ENCODE measurements at places on chromosomes 6 and 20. TPM values are rescaled to one million over a fixed set of nuclear protein-coding genes. Genes with fewer than 3 reads are reported as not detected.
A peak's percentile ranks its signal among the peaks of the same experiment; 100 is the strongest.

Gene CFAP206
- total RNA-seq, result 0.56 TPM

Gene RFX6
- 4.1 TPM for total RNA-seq

DNA sequence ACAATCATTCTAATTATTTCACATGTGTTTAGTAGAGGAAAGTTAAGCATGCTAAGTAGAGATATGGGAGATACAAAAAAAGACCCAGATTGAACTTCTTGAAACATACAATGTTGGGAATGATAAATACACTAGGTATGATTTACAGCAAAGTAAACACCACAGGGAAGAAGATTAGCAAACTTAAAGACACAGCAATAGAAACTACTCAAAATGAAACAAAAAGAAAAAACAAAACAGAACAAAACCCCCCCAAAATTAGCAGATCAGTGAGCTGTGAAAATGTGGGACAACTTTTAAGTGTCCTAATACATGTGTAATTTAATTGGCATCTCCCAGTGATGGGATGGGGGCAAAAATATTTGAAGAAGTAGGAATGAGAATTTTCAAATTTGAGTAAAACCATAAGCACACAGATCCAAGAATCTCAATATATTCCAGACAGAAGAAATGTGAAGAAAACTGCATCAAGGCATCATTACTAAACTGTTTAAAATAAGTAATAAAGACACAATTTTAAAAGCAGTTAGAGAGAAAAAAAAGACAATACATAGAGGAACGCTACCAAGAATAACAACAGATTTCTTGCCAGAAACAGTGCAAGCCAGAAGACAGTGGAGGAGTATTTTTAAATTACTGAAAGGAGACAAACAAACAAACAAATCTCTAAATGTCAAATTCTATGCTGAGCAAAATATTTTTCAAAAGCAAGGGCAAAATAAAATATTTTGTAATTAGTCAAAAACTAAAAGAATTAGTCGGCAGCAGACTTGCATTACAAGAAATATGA, 473.7 kb downstream of the QKI start:
- H3K27ac ChIP-seq, result no peak overlapping the region
- no peaks in the 10 kb centered on the region for H3K4me1 ChIP-seq
- no peak overlapping the region for H3K4me3 ChIP-seq
- no peak for DNase-seq
- H3K27me3 ChIP-seq, result no peaks in the 10 kb centered on the region

GRCh38 chr6:157219201-157220200, 103.8 kb downstream of the TMEM242 start:
- no peak overlapping the region for H3K27ac ChIP-seq
- H3K4me1 ChIP-seq, result no peaks in the 10 kb centered on the region
- H3K36me3 ChIP-seq, result no peaks in the 10 kb centered on the region
- H3K27me3 ChIP-seq, result no peaks in the 10 kb centered on the region

DNA sequence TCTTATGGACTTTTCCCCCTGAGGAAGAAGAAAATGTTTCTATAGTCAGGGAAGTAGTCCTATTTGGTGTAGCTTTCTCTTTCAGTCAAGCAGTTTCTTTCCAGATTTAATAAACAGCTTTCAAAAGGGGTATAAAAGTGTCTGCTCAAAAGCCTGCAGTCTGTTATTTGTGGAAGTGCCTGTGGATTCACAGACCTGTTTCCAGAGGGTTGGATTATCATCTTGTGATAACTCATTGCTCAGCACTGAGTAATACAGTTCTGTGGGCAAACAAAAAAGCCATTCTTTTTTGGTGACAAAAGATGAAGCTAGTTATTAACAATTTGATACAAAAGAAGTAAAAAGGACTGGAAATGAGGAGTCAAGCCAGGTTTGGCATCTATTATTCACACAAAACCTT, 358.2 kb upstream of the ID4 start:
- H3K4me1 ChIP-seq, result no peaks in the 10 kb centered on the region
- DNase-seq, result no peak

GRCh38 chr6:1383729-1384548, 5.4 kb upstream of the FOXF2 start:
- H3K27me3 ChIP-seq, result peaks cover 23% of the 10 kb centered on the region
- peaks cover 6% of the 10 kb centered on the region for H3K4me1 ChIP-seq
- H3K4me3 ChIP-seq, result no peak overlapping the region
- no peak for DNase-seq
- no peak overlapping the region for H3K27ac ChIP-seq

DNA sequence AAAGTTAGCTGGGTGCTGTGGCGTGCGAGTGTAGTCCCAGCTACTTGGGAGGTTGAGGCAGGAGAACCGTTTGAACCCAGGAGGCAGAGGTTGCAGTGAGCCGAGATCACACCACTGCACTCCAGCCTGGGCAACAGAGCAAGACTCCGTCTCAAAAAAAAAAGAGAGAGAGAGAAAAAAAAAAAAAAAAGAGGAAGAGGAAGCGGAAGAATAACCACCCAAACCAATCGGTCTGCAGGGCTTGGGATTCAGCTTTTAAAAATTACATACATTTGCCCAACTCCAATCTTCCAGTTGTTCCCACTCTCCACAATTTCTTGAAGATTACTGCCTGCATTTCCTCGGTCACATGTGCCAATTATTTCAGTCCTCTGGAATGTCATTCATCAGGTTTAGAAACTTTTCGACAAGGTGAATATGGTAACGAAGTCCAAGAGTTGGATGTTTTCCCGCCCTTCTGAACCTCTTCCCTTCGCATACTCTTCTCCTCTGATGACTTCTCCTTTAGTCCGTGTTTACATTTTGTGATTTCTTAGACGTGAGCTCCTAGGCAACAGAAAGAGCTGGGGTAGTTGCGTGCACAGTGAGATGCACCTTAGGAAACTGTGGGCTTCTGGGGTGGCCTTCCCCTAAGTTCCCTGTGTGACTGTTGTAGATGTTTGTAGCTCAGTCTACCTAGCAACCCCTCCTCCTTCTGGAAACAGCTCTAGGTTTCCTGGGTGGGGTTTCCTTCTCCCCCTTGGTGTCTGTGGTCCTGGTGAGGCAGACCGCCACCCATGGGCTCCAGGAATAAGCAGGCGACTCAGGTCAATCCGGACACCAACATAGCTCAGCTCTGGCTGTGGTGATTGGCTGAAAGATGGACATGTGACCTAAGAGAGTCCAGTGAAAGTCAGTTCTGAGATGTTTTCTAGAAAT, 63.0 kb upstream of the NCOA3 start:
- no peak overlapping the region for H3K4me3 ChIP-seq
- DNase-seq, result no peak
- no peaks in the 10 kb centered on the region for H3K27me3 ChIP-seq
- H3K36me3 ChIP-seq, result no peaks in the 10 kb centered on the region

- H3K4me1 ChIP-seq, result peaks cover 16% of the 10 kb centered on the region
- H3K4me3 ChIP-seq, result no peak overlapping the region
- no peak for DNase-seq
- no peaks in the 10 kb centered on the region for H3K27me3 ChIP-seq
These were observed 179.4 kb downstream of the FOXC1 start for GRCh38 chr6:1789092-1789491.

- no peaks in the 10 kb centered on the region for H3K4me1 ChIP-seq
- H3K27ac ChIP-seq, result no peak overlapping the region
- H3K27me3 ChIP-seq, result no peaks in the 10 kb centered on the region
These were observed 20.5 kb downstream of the SNAI1 start for GRCh38 chr20:50003253-50003656.

GRCh38 chr20:37356387-37356786, 10.4 kb downstream of the SRC start:
- no peak overlapping the region for H3K27ac ChIP-seq
- H3K36me3 ChIP-seq, result no peaks in the 10 kb centered on the region
- H3K4me3 ChIP-seq, result no peak overlapping the region
- H3K27me3 ChIP-seq, result no peaks in the 10 kb centered on the region
- peak; percentile 65 for DNase-seq

- H3K27me3 ChIP-seq, result no peaks in the 10 kb centered on the region
- DNase-seq, result no peak
- H3K4me3 ChIP-seq, result no peak overlapping the region
- no peaks in the 10 kb centered on the region for H3K4me1 ChIP-seq
- H3K27ac ChIP-seq, result no peak overlapping the region
- no peaks in the 10 kb centered on the region for H3K36me3 ChIP-seq
These were observed 4.1 kb downstream of the TTLL2 start for GRCh38 chr6:167329014-167329413.
